ENCODE measurements at places on chromosomes 5 and 9.

GRCh38 chr9:114261026-114261425, 61.9 kb upstream of the ORM1 start:
- DNase-seq: no peak

DNA sequence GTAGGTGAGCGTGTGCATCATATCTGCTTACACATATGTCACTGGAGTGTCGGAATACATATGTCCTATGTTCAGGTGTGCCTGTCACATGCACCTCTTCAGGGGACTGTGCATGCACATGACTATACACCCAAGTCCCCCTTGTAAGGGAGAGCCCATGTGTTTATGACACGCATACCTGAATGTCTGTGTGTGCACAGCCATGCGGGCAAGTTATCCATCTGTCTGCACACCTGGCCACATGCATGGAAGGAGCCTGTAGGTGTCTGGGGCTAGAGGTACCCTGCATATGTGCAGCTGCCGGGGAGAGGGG, 622 bp upstream of the RGS14 start:
- no peak for DNase-seq

GRCh38 chr5:110726249-110727024, at the start of gene TMEM232:
Gene TMEM232 (minus strand): TSS chr5:110726671. CDS start chr5:110667352, 59,319 bp downstream.
- peak; percentile 48 for DNase-seq

- DNase-seq: peak; percentile 82
Observed at GRCh38 chr5:157915638-157916037, 56.7 kb upstream of the CLINT1 start.

GRCh38 chr5:163542771-163543170, 37.4 kb downstream of the MAT2B start:
- no peak for DNase-seq

GRCh38 chr5:72032788-72033187, 74.5 kb upstream of the MAP1B start:
- no peak for DNase-seq

DNA sequence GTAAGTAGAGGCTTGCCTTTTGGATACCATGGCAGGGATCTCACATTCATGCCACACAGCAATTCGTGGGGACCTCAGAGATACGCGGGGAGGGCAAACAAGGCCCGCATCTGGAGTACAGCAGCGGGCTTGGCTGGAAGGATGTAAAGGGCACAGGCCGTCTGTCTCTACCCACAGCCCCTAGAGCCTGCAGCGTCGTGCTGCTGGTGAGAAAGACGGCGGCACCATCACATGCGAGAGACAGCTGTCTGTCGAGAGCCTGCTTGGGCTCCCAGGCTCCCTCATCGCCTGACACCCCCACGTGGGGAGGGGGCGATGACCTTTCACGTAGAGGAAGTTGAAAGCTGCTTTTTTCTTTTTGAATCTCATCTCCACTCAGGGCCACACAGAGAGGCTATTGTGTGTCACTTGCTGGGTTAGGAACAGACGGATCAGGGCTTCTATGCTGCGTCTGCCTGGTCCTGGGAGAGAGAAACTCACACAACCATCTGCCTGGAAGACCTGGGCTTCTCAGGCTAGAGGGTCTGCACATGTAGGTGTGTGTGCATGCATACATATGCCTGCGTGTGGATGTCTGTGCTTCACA, 134.6 kb upstream of the PPP1R26 start:
- no peak for DNase-seq

GRCh38 chr5:96629774-96630173, 32.4 kb upstream of the CAST start:
- peak; percentile 90 for DNase-seq

- DNase-seq: no peak
Observed at GRCh38 chr5:79510638-79511037, 3.3 kb downstream of the HOMER1 start.

DNA sequence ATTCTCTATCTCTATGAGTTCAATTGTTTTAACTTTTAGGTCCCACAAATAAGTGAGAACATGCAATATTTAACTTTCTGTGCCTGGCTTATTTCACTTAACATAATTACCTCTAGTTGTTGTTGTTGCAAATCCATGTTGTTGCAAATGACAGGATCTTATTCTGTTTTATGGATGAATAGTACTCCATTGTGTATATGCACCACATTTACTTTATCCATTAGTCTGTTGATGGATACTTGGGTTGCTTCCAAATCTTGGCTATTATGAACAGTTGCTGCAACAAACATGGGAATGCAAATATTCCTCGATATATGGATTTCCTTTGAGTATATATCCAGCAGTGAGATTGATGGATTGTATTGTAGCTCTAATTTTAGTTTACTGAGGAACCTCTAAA, 36.3 kb downstream of the MEGF9 start:
- no peak for DNase-seq

- DNase-seq: no peak
Observed at GRCh38 chr5:139575751-139576150, 14.6 kb downstream of the UBE2D2 start.

DNA sequence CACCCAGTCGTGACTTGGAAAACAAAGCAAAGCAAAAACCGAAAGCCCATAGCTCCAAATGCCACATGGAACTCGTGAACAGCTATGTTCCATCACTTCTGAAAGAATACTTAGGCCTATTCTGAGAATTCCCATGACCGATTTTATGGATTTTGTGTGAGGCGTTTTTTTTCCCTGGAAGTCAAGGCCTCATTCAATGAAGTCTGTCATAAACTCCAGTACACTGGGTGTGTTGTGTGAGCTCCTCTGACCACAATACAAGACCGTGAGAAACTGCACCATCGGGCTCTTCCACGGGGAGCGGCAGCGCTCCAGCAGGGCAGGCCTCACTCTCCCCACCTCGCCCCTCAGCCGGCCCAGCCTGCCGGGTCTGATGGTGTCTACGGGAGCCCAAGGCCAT, 209.5 kb downstream of the FANCC start:
- DNase-seq: no peak

DNA sequence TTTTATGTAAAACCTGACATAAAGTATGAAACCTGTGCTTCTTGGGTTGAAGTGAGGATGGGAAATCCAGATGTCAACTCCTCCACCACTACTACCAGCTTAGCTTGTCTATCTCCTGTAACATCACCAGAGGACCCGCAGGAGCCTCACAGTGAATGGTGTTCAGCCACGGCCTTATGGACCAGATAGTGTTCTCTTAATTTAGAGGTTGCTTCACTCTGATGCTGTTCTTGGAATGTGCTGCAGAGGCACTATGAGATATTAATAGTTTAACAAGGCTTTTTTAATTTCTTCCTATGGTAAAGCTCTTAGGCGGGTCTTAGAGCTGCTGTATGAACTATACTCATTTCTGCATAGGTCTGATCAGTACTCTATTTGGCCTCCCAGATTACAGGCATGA, 27.9 kb downstream of the NFX1 start:
- DNase-seq: no peak

- DNase-seq: no peak
Observed at GRCh38 chr5:32476891-32477290, 32.4 kb upstream of the ZFR start.

- DNase-seq: no peak
Observed at GRCh38 chr9:106287091-106287631, 575.8 kb upstream of the ZNF462 start.

GRCh38 chr9:33287087-33287490, 3.2 kb upstream of the NFX1 start:
- DNase-seq: no peak

DNA sequence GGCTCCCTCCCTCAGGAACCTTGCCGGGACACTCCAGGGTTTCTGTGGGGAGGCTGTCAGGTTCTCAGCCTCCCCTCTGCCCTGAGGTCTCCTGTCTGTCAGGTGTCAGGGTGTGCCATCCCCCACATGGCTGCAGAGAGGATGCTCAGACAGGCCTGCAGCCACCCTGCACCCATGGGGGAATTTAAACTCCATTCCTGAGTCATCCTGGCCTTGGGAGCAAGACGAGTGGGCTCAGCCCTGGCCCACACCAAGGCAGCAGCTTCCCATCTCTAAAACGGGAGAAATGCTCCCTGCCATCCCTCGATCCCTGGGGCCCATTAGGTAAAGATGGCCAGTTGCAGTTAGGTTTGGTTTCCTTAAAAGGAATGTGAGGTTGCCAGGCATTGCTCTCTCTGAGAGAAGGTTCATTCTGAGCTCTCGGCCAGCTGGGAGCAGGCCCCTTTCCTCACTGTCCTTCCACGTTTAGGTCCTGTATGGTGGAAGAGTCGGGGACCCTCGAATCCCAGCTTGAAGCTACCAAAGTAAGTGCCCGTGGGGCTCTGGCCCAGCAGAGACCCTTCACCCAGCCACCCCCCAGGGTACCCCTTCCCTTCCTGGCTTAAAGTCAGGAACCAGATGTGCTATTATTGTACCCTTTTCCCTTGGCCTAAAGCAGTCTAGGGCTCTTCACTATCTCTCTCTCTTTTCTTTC, 26.6 kb downstream of the DYNC2I2 start:
- no peak for DNase-seq

GRCh38 chr5:40797273-40798011, 732 bp downstream of the PRKAA1 start:
- no peak for DNase-seq

DNA sequence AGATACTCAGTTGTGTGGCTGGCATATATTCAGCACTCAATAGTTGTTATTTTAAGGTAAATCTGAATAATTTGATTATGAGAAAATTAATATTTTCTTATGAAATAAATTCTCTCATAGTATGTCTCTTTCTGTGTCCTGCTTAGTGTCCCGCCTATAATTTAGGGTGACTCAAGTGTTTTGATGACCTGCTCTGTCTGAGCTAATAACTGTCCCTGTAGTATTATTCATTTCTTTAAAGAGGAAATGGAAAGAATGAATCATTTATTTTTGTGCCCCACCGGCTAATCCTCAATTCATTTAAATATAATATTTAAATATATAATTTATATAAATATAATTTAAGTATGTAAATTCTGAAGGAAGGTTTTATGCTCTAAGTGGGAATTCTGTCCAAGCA, 4.1 kb downstream of the SLC1A1 start:
- DNase-seq: no peak
